ENCODE measurements at places on chromosomes 7 and 10. TPM values are rescaled to one million over a fixed set of nuclear protein-coding genes. Genes with fewer than 3 reads are reported as not detected.

- DNase-seq = no peak
Measured at GRCh38 chr7:11480143-11480542, 351.9 kb downstream of the THSD7A start.

- no peak for DNase-seq
Measured at GRCh38 chr10:13016886-13017285, 15.4 kb upstream of the CCDC3 start.

GRCh38 chr10:7541137-7542087, 125.4 kb downstream of the ITIH5 start:
- peak; percentile 78 for DNase-seq

The ELOVL3 gene
- not detected for total RNA-seq

The TRPV6 gene
- total RNA-seq = not detected

The SNX10 gene
- total RNA-seq = 1.9 TPM

- no peak for DNase-seq
Measured at GRCh38 chr7:14191686-14192098, 202.2 kb upstream of the ETV1 start.

DNA sequence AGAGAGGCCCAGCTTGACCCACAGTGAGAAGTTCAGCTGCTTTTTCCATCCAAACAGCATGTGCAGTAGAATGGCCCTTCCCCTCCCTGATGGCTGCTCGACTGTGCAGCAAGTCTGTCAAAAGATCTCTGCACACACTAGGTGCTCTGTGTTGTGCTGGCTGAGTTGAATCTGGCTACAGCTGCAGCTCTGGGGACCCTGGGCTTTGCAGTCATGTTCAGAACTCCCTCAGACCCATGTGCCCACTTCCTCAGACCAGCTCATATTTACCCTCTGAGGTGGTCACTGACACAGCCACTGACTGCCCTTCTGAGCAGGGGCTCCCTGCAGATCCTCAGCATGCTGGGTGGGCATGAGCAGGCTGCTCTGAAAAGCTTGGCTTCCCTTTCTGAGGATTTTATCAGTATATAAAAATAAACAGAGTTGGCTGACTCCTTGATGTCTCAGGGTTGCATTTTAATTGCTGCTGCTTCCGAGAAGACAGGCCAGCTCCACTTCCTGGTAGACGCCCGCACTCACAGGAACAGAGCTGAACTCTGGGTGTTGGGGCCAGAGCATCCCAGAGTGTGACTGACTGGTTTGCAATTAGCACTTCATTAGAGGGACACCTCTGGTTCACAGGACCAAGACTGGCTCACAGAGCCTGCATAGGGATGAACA, 507.9 kb downstream of the RPS24 start:
- DNase-seq = no peak

The NPM3 gene
- 7.9 TPM for total RNA-seq

DNA sequence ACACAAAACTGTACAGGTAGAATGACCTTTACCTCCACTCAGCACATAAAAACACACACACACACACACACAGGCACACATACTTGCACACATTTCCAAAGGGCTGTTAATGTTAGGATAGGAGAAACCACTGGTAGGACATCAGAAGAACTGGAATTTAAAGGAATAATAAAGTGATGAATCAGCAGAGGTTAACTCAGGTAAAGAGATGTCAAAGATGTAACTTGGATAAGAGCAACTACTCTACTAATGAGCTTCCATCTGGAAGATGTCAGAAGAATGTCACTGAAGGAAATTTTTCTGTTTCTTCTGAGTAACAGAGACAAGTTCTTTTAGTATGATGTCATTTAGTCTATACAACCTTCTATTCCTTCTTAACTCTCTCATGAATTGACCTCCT, 26.4 kb upstream of the GPR37 start:
- DNase-seq = no peak

GRCh38 chr10:128109707-128110106, 16.5 kb downstream of the MKI67 start:
- no peak for DNase-seq

DNA sequence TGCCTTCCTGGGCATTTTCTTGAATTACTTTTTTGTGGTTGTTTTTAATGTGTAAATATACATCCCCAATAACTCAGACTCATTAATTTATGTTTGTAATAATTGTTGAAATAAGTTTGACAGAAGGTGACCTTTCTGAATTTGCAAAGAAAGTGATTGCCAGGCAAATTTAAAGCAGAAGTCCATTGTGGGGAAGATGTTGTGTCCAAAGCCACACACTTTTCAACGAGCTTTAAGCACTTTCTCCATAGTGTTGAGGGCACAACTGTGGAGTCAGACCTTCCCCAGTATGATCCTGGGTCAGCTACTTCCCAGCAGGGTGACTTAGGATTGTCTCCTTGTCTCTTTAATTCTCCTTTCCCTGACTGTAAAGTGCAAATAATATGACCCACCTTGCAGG, 52.5 kb downstream of the PTPRE start:
- no peak for DNase-seq

The AKR1E2 gene
- 5.4 TPM for total RNA-seq

- no peak for DNase-seq
Measured at GRCh38 chr7:129670656-129671055, 59.1 kb downstream of the NRF1 start.

GRCh38 chr7:143256932-143257331, 6.3 kb upstream of the GSTK1 start:
- DNase-seq = no peak

GRCh38 chr10:79249186-79250121, 97.8 kb upstream of the PPIF start:
- DNase-seq = no peak

DNA sequence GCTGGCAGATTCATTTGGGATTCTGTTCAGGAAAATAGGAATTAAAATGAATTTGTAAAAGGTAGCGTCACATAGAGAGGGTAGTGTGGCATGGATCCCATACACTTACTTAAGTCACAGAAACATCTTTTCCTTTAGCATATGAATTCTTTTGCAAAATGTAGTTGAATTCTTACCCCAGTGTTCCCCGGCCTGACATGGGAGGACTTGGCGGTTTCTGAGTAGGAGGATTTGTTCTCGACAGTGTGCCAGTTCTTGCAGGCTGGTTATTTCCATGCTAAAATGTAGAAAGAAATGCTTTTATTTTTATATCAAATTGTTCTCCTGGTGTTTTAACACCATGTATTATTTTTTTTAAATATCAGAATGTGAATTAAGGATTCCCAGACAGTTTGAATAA, 72.6 kb downstream of the PDSS1 start:
- DNase-seq = no peak

DNA sequence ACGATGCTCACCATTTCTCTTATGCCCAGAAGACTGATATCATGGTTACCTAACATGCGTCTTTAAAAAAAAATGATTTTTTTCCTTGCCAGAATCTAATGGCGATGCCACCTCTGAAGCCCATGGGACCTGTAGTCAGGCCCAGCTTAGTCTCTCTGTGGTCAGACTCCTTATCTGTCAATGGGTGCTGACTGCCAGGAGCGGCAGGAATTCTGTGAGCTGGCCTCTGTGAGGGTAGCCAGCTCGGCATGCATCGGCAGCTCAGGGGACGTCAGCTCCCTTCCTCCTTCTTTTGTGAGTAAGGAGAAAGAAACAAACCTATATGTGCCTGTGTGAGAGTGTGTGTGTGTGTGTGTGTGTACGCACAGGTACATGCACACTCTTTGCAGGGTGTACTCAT, 49.9 kb upstream of the ZRANB1 start:
- DNase-seq = no peak

DNA sequence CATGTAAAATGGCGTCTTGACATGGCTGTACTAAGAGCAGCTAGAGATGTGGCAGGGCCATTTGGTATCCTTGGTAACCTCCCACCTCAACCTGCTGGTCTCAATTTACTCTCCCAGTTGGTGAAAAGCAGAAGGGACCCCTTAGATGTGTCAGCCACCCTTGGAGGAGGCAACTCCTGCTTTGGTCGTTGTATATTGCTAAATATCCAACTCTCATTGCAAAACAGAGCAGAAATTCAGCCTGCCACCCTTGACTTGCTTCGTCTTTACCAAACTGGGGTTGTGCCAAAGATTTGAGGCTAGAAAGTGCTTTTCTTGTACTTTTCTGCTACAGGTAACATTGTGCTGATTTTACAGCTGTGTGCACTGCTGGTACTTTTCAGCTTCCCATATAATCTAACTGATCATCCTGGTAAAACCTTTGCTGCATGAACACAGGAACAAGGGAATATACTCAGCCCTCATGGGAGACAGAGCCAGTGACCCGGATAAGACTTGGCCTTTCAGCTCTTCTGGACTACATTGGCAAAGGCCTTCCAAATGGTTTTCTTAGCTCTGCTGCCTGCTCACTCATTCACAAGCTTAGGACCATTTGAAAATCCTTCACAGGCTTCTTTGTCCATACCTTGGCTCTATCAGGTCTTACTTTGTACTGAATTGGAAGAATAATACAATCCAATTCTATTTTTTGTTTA, 2.2 kb upstream of the VSTM4 start:
- DNase-seq = no peak

DNA sequence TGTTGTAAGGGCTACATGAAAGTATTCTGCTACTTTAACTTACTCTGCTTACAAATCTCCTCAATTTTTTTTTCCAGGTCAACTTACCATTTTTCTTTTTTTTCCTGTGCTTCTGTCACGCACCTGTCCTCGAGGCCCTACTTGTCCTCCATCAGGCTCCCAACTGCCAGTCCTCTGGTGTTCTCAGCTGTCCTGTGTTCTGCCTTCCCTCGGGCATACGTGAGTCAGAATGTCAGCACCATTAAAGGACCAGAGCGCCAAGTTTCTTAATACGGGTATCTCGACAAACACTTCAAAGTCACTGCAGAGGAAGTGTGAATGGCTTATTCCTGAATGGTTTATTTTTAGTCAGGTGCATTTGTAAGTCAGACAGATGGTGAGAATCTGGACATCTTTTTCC, at the start of gene TEX47:
TSS of gene TEX47 (minus strand) at position 185 of the 400 bp plus-strand sequence. CDS start 795 bp downstream, outside the sequence.
- no peak for DNase-seq

GRCh38 chr10:89330537-89331212, 2.9 kb downstream of the IFIT3 start:
- no peak for DNase-seq

The NUPR2 gene
- not detected for total RNA-seq

DNA sequence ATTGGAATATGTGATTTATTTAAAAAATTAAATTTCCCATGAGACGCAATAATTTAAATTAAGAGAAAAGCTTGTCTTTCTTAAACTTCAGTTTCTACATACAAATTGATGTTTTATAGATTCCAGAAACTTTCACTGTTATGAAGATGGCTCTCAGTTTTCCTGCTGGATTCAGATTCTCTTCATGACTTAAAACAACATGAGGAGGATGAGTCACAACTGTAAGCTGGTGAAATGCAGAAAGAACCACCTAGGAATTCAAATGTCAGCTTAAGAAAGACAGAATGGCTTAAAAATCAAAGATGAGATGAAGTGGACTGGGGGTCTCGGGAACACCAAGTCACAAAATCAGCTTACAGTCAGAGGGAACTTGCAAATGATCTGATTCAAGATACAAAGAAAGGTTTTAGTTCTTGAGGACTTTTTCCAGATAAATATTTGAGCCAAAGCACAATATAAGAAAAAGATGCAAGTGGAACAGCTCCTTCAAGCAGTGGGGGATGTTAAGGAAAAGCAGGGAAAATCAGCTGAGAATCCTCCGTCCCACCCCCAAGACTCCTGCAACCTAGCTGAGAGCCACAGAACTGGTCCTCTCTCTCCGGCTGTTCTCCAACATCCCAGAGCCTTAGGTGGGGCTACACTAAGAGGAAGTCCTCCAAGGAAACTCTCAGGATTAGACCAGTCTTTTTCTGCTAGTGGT, 279.8 kb downstream of the KCNMA1 start:
- DNase-seq = no peak

DNA sequence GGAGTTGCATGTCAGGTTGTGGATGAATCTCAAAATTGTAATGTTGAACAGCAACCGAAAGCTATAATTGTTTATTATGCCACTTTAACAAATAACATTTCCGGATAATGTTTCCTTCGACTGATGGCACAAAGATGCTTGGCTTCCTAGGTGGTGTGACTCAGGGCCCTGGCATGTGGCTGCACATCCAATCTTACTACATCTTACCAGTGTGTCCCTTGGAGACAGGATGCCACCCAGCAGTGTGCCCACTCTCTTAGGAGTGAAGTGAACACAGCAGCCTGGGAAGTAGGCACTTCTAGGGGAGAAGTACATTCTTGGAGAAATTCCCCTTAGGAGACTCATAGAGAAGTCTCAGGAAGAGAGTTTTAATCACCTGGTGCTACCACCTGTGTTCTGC, 33.0 kb upstream of the GPR26 start:
- no peak for DNase-seq

DNA sequence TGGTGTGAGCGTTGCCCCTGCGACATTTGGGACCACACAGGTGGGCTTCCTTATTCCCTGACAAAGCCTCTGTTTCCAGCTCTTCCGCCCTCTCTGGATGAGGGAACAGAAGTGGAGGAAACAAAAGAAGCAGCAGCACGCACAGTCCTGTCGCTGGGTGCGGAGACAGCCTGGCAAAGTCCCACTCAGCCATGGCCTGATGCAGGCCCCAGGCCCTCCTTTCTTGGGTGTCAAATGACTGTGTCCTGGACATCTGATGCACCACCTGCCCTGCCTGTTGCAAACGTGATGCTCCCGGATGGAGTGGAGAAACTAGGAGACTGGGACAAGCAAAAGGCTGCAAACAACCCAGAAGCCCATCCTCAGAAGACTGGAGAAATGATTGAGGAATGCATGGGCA, 20.7 kb downstream of the ZMIZ2 start:
- peak; percentile 55 for DNase-seq

DNA sequence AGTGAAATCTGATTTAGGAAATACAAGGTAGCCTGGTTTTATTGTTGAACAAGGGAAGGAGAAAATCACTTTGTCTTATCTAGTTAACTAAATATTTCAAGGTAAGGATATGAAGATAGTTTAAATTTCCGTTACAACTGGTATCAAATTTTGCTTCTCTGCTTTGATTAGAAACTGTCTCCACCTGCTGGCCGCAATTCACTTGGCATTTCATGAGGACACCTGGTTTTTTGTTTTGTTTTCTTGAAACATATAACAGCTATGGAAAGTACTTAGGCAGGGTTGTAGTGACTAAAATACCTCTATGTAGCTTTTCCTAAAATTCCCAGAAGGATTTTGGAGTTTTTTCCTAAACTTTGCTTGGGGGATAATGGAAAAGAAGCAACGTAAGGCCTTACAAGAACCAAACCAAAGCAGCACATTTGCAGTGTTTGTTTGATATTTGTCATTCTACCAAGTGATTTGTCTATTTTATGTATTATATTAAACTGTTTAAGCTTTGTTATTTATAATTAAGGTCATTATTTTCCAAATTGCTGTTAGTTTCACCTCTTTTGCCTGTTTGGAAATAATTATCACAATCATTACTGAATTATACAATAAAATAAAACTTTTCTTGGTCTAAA, 73.6 kb downstream of the AHCYL2 start:
- no peak for DNase-seq

The MYH16 gene
- total RNA-seq = not detected

- no peak for DNase-seq
Measured at GRCh38 chr7:132636581-132636980, 60.3 kb upstream of the PLXNA4 start.

Measured in Right ventricle myocardium inferior (tissue), 1 donor.